ENCODE measurements at places on chromosomes 12 and 14. TPM values are rescaled to one million over a fixed set of nuclear protein-coding genes. Genes with fewer than 3 reads are reported as not detected.
A peak's percentile ranks its signal among the peaks of the same experiment; 100 is the strongest.

The THAP2 gene
- polyA plus RNA-seq, result 5.0 TPM

The FBLN5 gene
- polyA plus RNA-seq, result 75.2 TPM

The SERPINA5 gene
- polyA plus RNA-seq, result 522 TPM

The ADCK1 gene
- 10.3 TPM for polyA plus RNA-seq

The PRICKLE1 gene
- polyA plus RNA-seq, result 3.9 TPM

The NEUROD4 gene
- not detected for polyA plus RNA-seq

The MYL2 gene
- polyA plus RNA-seq, result 4.4 TPM

The SCN8A gene
- polyA plus RNA-seq, result 0.34 TPM

The GLI1 gene
- polyA plus RNA-seq, result 1.4 TPM

The RNASE1 gene
- polyA plus RNA-seq, result 476 TPM

GRCh38 chr12:10169104-10169503, 2.8 kb downstream of the OLR1 start:
- no peak for DNase-seq

GRCh38 chr14:69395929-69396328, 2.2 kb downstream of the ERH start:
- DNase-seq, result no peak

DNA sequence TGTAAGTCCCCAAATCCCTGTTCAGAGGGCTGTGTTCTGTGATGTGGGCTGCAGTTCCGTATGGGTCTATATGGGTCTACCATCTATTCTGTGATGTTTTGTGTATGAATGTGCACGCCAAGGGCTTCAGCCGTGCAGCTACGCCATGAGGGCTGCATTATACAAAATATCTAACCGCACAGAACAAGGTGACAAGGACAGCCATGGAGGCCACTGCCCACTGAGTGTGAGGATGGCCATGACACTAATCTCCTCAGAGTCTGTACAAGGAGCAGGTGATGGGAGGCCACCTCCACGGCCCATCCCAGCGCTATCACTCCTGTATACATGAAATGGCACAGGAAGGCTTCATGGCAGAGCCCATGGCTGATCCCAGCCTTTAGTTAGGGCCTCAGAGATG, 102.0 kb downstream of the DICER1 start:
- no peak for DNase-seq

DNA sequence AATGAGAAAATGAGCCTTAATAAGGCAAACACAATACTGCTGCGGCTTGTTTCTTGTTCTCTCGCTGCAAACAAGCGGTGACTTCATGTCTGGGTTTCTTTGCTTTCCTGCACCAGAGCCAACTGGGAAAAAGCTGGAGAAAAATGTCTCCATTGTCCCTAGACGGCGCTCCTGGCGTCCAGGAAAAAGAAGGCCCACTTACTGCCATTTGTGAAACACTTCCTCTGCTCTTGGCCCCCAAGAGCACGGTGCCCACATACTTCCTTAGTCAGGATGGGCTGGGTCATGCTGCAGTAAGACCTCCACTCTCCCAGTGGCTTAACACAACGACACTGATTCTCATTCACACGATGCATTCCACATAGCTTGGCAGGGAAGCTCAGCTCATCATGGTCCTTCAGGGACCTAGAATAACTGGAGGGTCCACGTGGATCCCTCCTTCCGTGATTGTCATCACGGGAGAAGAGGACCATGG, 86.0 kb upstream of the BCL11B start:
- DNase-seq, result no peak

DNA sequence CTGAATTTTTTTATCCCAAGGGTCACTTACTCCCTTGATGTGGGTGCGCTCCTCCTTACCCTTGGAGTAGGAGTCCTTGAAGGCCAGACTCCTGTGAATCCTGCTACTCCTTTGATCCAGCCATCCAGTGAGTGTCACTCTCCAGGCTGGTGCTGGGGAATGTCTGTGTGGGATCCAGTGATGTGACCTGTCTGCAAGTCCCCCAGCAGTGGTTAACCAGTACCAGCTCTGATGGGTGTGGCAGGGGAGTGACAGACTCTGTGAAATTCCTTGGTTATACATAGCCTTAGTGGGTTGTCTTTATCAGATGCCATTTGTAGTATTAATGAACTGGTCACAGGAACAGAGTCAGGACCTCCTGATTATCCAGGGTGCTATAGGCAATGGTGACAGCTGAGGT, 409.5 kb upstream of the LMO3 start:
- DNase-seq, result no peak

DNA sequence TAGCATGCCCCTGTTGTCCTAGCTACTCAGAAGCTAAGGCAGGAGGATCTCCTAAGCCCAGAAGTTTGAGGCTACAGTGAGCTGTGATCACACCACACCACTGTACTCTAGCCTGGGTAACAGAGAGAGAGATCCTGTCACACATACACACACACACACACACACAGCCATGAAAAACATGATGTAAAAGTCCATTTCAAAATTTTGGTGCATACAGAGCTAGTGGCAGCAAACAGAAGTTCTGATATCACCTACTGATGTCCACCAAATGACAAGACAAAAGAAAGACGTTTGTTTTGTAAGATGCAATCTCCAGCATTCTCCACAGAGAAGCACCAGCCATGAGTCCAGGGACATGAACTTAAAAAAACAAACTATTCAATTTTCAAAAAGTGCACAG, 15.9 kb downstream of the AREL1 start:
- no peak for DNase-seq

DNA sequence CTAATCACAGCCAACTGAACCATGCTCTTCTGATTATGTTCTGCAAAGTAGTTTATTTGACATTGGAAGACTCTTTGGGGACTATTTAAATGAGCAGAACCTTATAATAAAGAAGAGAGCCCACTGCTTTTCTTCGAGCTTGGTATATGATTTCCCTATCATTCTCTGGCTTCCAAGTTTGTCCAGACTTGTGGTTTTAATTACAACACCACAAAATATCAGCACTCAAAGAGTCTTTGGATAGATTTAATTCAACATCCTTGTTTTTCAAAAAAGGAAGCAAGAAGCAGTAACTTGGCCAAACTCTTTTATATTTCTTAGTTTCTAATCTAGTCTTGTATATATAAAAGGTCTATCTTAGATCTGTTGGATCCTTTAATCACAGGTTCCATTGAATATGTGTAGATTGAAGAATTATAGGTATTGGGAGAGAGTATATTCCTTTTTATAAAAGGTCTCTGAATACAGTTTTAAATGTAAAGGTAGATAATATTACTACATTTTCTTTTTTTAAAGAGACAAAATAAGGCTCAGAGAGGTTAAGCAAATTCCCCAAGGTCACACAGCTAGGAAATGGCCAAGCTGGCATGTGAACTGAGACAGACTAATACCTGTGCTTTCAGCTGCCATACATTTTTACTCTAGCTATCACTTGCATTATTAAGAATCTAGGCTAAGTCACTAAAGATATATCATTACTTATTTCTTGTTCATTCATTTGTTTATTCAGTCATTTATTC, 172.8 kb downstream of the SSPN start:
- no peak for DNase-seq

DNA sequence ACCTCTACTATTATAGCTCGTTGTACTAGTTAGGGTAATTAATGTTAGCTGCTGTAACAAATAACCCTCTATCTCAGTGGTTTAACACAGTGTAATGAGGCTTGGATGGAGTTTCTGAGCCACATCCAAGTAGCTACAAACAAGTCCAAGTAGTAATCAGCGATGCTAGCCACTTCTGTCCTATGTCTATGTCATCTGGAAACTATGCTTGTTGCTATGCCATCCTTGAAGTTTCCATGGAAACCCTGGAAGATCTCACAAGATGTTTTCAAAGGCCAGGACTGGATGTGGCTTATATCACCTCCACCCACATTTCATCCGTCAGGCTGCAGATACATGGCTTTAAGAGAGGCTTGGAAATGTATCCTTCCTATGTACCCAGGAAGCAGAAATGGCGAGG, 422.1 kb downstream of the AACS start:
- no peak for DNase-seq

DNA sequence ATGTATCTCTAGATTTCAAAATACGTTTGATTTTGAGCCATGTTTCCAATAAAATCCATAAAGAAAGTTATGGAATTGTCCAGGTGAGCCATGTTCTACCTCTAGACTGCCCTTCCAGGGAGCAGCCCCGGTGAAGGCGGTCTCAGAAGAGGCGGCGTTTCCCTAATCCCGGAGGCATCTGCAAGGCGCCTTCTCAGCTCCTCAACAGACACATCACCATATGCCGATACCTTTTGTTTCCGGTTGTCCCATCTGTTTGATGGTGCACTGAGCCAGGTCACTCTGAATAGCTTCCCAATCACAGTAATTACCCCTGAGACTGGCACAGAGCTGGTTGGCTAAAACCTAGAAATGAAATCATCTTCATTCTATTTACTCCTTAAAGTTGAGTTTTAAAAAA, 305.5 kb upstream of the FKBP4 start:
- no peak for DNase-seq

- DNase-seq, result no peak
These were observed 16.4 kb downstream of the ACVRL1 start for GRCh38 chr12:51923506-51924365.

GRCh38 chr12:15627995-15628945, 160.9 kb downstream of the EPS8 start:
- DNase-seq, result no peak

DNA sequence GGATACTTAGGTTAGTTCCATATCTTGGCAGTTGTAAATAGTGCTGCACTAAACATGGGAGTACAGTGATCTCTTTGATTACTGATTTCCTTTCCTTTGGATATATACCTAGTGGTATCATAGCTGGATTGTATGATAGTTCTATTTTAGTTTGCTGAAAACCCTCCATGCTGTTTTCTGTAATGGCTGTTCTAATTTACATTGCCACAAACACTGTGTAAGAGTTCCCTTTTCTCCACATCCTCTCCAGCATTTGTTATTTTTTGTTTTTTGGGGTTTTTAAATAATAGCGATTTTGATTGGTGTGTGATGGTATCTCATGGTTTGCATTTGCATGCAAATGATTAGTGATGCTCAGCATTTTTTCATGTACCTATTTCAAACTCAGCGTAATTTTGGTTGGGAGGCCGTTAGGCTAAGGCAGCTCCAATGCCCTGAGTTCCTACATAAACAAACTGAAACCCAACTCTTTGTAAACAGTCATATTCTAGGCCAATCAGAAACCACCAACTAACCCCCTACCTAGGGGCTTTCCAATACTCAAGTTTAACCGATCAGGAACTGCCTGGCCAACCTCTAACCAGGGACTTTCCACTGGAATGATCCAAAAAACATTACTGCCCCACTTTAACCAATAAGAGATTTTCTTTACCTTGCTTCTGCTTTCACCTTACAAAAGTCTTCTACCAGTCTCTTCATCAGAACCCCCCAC, 171.6 kb downstream of the FBXL14 start:
- DNase-seq, result no peak

- DNase-seq, result peak; percentile 22
These were observed 4.8 kb downstream of the ENTPD5 start for GRCh38 chr14:74014299-74014698.

DNA sequence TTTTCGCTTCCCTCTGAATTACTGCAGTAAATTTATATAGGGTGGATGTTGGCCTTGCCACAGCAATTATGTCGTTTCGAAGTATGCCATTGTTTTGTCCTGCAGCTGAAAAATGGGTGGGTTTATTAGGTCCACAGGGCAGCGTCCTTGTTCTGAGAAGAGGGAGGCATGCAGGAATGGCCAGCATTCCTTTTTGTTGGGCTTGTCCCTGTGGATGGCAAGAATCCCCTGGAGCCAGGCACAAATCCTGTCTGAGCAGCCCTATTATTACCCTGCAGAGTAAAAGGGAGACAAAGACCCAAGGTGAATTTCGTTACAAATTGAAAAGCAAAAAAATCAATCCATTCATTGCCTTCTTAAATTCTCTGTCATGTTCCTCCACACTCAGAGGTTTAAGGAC, 88.1 kb downstream of the CHST11 start:
- DNase-seq, result no peak

- peak; percentile 95 for DNase-seq
These were observed 55.6 kb upstream of the PPP2R5C start for GRCh38 chr14:101705733-101706508.

DNA sequence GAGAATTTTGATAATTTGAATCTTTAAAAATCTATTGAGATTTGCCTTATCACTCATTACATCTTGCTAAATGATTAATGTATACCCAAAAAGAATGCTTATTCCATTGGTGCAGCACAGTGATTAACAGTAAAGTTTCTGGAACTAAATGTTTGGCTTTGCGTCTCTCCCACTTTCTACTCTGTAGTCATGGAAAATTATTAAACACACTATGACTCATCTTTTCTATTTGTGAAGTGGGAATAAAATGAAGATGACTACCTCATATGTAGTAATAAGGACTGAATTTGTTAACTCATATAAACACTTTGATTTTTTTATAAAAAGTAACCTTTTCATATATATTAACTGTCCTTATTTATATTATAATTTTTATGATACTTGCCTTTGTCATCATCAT, 118.1 kb downstream of the RERGL start:
- no peak for DNase-seq

DNA sequence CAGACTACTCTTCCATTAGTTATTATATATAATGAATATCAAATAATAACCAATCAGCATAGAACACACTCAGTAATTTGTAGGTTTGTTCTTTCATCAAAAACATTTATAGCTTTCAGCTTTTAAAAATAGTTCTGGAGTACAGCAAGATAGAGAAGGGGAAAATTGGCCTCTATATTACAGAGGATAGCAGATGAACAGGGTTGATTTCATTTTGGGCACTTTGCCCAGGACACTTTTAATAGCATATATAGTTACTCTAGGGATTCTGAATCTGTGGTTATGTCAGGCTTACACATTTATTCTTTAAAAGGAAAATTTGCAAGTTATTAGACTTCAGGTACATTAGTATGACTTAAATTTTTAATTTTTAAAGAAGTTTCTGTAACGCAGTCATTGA, 52.6 kb downstream of the IFT81 start:
- DNase-seq, result no peak

GRCh38 chr12:28440081-28440608, 249.9 kb downstream of the CCDC91 start:
- DNase-seq, result peak; percentile 33

DNA sequence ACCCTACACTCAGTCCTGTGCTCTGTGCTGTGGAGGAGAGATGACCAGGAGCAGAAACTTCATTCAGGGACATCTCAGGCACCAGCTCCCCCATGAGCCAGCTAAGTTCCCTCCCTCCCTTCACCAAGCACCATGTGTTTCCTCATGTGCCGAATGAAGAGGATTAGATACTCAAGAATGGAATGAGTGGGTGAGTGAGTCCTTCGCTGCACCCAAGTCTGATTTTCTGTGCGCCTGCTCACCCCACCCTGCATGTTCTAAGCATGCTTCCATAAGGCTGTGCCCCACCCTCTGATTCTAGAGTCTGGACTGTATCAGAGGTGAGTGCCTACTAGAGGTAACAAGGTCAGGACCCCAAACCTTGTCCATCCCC, 12.1 kb downstream of the SERPINA5 start:
- no peak for DNase-seq
